ENCODE measurements at places on chromosomes 7 and 10.

DNA sequence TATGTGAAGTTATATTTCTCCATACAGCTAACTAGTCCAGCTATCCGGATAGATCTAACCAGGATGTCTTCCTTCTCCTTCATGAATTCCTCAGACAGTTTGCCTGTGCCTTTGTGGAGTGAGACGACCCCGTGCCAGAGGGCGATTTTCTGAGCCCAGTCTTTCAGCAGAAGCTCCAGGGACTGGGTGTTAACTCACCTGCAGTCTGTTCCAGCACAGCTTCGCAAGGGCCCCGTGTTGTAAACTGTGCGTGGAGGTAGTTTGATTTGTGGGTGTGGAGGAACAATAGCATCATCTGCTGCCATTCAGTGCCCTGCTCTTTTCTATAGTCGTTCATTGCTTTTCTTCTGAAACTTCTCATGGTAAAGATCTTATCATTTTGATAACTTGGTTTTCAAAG lies 103.8 kb downstream of the INPP5A start:
- no peak for DNase-seq

- no peak for DNase-seq
Observed at GRCh38 chr7:139532636-139533155, 9.2 kb downstream of the CLEC2L start.

- no peak for DNase-seq
Observed at GRCh38 chr10:26621889-26622711, 75.4 kb upstream of the PDSS1 start.

GRCh38 chr7:158645842-158646241 lies 58.2 kb upstream of the PTPRN2 start:
- no peak for DNase-seq

- DNase-seq: no peak
Observed at GRCh38 chr10:112565434-112566053, 118.5 kb downstream of the VTI1A start.

DNA sequence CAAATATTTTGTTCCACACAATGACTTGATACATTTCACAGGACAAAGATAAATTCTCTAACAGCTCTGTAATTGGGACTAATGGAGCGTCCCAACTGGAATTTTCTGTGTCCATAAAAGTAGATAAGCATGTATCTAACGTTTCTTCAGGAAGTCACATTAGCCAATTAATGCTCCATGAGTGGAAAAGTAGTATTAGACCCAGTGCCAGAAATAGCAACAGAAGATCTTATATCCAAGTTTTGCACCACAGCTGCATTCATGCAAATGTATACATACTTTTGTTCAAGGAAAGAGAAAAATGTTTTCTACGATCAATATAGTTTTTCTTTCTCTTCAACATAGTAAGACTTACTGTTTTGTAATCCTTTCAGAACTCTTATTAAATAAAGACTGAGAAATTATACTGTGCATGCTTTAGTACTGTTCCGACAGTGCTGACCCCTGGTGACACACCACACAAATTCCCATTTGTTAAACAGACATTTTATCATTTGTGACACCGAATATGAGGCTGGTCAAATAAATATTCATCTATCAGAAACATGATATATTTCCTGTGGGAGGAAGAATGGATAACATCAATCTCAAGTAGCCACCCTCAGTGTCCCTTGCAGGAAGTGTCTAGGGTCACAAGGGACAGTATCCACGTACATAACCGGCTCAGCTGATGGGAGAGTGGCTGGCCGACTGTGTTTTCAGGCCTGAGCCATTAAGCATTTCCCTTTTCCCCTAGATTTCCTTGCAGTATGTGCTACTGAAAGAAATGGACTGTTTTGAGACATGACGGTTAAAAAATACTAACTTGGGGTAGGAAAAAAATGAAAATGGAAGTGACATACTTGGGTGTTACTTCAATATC lies 102.1 kb upstream of the RSU1 start:
- DNase-seq: no peak

- no peak for DNase-seq
Observed at GRCh38 chr10:13649844-13650520, 63.2 kb downstream of the PRPF18 start.

- no peak for DNase-seq
Observed at GRCh38 chr10:112782200-112782907, 167.7 kb upstream of the TCF7L2 start.

- DNase-seq: no peak
Observed at GRCh38 chr10:35211390-35211789, 84.7 kb downstream of the CREM start.

Measured in activated CD8-positive, alpha-beta memory T cell treated with anti-CD3 and anti-CD28 coated beads for 1 hour (primary cell).